ENCODE measurements at places on chromosomes 12 and 14.

DNA sequence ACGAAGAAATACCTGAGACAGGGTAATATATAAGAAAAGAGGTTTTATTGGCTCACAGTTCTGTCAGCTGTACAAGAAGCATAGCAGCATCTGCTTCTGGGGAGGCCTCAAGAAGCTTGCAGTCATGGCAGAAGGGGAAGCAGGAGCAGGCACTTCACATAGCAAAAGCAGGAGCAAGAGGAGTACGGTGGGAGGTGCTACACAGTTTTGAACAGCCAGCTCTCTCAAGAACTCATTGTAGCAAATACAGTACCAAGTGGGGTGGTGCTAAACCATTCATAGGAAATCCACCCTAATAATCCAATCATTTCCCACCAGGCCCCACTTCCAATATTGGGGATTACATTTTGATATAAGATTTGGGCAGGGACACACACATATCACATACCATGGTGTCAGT lies 8.0 kb downstream of the TMTC3 start:
- no peak for DNase-seq

DNA sequence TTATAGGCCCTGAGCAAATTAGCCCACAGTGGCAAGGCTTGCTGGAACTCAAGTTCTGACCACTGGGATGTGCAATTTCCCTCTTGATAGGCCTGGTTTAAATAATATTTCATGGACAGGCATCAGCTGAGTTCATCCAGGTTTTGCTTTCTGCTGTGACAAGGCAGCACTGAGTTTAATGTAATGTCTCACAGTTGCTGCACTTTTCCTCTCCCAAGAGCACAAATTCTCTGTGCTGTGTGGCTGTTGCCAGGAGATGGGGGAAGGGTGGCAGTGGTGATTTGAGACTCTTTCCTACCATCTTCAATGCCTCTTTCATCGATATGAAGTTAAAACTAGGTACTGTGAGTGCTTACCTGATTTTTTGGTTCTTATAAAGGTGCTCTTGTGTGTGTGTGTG lies 272.8 kb upstream of the STXBP6 start:
- no peak for DNase-seq

DNA sequence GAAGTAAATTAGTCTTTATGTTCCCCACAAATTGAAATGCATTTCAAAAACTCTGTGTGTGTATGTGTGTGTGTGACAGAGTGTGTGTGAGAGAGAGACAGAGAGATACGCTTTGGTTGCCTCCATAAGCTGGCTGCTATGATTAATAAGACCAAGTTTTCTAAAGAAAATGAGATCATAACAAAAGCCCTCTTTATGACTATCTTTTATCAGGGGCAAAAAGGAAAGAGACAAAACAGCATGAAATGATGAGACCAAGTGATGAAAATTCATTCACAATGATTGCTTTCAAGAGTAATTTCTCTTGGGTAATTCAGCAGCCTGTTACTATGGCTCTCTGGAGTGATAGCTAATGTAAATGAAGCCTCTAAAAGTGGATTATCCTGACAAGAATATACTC lies 277.6 kb upstream of the PLEKHG7 start:
- no peak for DNase-seq

- no peak for DNase-seq
Measured at GRCh38 chr14:70315942-70316341, 43.5 kb downstream of the COX16 start.

- no peak for DNase-seq
Measured at GRCh38 chr12:124436366-124436765, 131.0 kb downstream of the NCOR2 start.

GRCh38 chr12:101040936-101041335 lies 169.1 kb downstream of the SLC5A8 start:
- DNase-seq = no peak

- DNase-seq = no peak
Measured at GRCh38 chr12:47616440-47616839, 89.4 kb downstream of the RPAP3 start.

DNA sequence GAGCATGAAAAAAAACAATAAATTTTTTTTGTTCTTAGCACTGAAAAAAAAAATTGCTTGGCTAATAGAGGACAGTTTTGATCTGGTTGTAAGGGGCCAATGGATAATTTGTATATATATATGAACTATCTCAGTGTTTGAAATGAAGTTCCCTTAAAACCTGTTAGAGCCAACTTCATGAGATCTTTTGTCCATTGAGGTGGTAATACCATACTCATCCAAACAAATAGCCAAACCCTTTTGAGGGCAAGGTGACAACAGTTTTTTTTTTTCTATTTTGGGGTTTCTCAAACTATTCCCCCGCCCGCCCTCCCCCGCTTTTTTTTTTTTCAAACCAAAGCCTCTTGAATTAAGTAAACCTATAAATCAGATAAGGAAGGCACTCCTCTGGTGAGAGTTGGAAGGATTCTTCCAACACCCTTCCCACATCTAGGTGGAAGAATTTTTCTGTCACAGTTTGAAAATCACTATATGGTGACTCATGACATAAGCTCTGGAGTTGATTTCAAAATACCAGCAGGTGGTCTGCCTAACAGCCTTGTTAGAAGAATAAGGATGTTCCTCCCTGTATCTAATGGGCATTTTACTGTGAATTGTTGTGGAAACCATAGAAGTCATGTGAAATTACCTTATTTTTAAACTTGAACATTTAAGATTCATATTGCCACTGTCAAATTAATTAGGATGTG lies 10.2 kb downstream of the ARHGAP5 start:
- DNase-seq = no peak

DNA sequence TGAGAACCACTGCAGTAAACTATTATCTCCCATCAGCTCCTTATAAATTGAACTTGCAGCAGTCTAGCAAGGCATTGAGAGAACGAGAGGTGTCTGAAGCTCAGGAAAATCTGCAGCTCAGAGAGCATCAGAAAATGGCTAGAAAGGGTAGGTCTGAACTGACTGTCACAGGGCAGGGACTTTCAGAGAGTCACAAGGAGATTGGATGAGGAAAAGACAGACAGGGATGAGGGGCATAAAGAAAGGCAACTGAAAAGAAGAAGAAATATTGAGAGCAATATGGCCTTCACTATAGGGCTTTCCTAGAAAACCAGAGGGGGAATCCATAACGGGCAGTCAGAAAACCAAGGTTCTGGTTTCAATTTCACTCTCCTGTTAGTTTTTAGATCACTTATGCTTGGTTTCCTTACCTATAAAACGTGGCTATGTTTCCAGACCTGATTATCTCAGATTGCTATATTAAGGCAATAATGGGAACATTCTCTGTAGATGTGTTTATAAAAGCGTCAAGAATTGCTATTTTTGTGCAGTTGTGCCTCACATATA lies 40.9 kb downstream of the PDE6H start:
- no peak for DNase-seq

GRCh38 chr14:55333711-55334485 lies 62.7 kb downstream of the FBXO34 start:
- no peak for DNase-seq

- DNase-seq = no peak
Measured at GRCh38 chr12:24373004-24373403, 423.5 kb upstream of the SOX5 start.

DNA sequence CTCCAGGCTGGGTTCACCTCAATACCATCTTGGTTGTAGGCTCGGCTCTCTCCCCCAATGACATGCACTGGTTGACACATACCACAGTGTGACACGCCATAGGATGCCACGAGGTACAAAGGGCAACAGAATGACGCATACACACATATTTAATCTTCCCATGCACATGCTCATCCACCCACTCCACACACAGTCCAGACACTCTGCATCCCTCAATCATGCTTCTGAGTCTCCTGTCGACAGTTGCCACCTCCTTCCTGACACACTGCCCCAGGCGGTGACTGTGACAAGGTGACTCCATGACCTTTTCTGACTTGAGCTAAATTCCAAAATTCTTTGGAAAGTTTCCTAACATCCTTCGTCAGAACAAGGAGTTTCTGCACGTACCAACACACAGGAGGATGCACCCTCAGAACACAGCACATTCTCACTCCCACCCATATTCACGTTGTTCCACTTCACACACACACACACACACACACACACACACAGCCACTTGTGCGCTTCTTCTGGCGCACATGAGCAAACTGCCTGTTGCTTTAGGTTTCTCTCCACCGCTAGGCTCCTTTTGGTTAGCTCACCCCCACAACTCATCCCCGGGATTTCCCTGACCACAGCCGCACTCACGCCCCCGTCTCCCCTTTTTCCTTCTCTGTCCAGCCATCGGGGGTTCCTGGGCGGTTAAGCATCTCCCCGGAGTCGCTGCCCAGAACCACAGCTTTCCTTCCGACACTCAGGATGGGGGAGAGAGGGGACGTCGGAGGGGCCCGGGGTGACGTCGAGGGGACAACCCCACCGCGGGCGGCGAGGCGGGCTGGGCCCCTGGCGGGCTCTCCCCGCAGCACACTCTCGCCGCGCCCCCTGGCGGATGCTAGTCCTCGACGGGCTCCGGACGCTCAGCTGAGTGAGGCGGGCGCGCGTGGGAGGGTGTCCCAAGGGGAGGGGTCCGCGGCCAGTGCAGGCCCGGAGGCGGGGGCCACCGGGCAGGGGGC lies 536 bp upstream of the WNT1 start:
- no peak for DNase-seq

GRCh38 chr12:116092776-116093175 lies 184.7 kb downstream of the MED13L start:
- no peak for DNase-seq

DNA sequence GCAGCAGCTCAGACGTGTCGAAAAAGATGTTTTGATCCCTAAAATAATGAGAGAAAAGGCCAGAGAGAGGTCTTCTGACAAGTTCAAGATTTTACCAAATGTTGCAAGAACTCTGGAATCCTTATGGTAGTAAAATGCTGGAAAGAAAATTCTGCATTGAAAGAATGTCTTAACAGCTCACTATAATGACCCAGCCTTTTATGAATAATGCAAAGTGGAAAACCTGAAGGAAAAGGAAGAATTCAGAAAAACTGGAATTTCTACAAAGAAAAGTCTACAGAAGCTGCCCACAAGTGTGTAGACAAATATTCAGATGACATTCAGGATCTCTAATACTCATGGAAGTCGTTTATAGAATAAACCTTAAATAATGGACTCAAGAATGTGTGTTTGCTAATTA lies 1.8 kb upstream of the CCDC88C start:
- DNase-seq = no peak

DNA sequence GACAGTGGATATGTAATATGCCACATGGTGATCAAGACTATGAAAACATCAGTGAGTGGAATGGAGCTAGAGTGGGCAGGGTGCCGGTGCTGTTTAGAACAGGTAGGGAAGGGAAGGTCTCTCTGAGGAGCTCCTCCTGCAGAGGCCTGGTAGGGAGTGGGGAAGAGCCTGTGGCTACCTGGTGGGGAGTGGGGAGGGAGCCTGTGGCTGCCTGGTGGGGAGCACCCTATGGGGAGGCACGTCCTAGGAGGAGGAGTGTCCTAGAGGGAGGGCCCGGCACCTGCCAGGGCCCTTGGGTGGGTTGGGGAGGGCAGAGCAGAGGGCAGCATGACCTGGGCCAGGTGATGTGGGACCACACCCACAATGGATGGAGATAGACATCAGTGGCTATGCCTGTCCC lies 122.6 kb downstream of the ADGRD1 start:
- DNase-seq = no peak

- DNase-seq = no peak
Measured at GRCh38 chr14:35533357-35534207, at the start of gene INSM2. TSS of gene INSM2 (plus strand) at chr14:35534164. CDS start at chr14:35534253, 89 bp downstream.

- no peak for DNase-seq
Measured at GRCh38 chr14:83607682-83608081, 1922.3 kb upstream of the FLRT2 start.

GRCh38 chr14:61151251-61151650 lies 129.9 kb downstream of the TMEM30B start:
- no peak for DNase-seq

- no peak for DNase-seq
Measured at GRCh38 chr12:116969615-116970585, 59.1 kb downstream of the FBXW8 start.

- no peak for DNase-seq
Measured at GRCh38 chr14:23696701-23697239, 60.6 kb downstream of the DHRS2 start.

DNA sequence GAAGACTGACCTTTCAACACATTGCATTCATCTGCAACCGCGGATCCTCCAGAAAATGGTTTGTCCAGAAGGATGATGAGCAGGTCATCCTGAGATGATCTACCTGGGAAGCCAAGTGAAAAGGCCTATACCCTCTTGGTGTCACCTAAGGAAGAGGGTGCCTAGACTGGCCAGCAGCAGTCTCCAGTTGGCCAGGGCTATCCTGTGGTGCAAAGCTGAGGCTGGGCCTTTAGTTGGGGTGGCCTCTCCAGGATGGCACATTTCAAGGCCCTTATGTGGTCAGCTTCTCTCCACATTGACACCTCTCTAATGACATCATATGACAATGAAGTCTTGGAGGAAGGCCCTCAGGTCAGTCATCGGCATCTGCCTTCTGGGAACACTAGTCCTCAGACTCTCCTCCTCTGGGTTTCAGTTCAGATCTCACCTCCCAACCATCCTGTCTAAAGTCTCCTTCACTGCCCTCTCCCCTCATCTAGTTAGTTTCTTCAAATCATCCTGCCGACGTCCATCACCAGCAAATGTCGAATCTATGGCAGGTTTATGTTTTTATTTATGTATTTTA lies 3.3 kb upstream of the SLC22A17 start:
- DNase-seq = no peak

GRCh38 chr12:30764251-30764650 lies 9.5 kb upstream of the CAPRIN2 start:
- DNase-seq = no peak

DNA sequence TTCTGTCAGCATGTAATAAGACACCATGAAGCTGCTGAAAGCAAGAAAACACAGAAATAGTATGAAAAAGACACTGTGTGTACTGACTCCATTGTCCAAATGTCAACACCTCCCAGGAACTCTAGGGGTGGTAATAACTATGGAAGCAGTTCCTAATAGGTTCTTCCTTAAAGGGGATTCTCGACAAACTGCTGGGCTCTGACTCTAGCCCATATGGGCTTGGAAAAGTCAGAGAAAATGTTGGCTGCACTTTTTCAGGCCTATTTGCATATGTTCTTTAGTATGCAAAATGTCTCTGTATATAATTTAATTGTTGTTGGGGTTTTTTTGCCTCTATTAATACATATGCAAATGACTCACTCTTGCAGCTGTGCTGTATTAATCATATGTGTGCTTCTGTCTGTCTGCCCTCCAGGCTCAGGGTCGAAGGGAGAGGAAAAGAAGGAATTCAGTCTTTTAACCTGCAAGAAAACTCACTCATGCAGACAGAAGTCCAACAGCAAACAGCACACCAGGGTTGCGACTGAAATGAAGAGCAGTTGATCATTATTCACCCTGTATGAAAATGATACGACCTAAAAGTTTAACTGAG lies 317.6 kb downstream of the SOX5 start:
- no peak for DNase-seq

DNA sequence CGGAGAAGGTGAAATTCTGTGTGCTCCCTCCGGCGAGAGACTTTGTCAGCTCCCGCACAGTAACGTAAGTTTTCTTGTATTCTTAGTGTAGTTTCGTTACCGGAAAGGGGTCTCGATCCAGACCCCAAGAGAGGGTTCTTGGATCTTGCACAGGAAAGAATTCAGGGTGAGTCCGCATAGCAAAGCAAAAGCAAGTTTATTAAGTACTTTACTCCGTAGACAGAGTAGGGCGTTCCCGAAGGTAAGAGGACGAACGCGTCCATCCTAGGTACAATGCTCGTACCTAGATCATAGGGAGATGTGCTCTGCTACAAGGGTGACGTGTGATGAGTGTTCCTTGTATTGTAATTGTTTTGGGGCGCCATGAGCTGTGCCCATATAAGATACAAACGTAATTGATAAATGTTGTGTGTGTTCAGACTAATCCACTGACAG lies 293 bp downstream of the IFI27L1 start:
- DNase-seq = no peak

- DNase-seq = no peak
Measured at GRCh38 chr12:2092890-2093289, 40.1 kb downstream of the CACNA1C start.

- no peak for DNase-seq
Measured at GRCh38 chr14:50622978-50623377, 45.1 kb downstream of the SAV1 start.
